ENCODE measurements at places on chromosomes 3 and 15.

DNA sequence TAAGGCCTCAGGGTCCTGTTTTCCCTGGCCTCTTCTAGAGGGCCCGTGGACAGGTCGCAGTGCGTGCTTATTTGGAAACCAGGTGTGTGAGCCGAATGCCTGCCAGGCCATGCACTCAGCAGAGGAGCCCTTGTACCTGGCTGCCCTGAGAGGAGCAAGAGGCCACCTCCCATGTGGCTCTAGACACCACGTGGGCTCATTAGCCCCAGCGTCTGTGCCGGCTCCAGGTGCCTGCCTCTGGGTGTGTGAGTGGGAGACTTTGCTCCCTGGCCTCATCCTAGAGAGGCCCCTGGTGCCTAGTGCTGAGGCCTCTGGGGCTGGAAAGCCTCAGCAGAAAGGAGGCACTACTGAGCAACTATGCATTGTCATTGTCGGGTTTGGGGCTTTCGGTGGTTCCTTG lies 50.4 kb downstream of the KLF13 start:
- DNase-seq = no peak

GRCh38 chr3:73319179-73319769 lies 257.8 kb downstream of the EBLN2 start:
- DNase-seq = no peak

- no peak for DNase-seq
These were observed 271.7 kb upstream of the GBE1 start for GRCh38 chr3:82033186-82033585.

DNA sequence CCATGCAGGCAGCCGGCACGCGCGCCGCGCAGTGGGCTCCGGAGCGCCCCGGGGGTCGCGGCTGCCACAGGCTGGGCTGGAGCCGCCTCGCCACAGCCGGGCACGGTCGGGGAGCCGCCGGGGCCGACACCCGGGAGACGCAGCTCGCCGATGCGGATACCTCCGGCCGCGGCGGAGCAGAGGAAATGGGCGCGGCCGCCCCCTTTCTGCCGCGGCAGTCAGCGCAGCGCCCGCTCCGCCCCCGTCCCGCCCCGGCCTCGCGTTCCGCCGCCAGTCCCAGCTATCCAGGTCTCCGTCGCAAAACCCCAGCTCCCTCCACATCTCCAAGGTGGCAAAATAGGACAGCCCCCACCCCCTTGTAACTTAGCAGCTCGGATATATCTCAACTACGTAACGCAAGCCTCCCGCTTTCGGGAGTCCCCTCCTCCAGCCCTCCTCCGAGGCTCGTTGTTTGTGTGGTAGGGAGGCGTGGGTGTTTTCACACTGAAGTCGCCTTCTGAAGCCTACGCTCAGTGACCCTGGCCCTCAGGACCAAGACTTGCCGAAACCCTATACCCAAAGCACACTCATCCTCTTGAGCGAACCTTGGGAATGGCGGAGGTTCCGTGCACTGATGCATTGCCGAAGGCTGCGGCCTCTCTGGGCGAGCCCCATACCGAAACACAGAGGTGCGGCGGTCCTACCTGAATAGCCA lies at the start of gene SH3BP5:
Gene SH3BP5, minus strand, starts transcription at position 182 of the 694 bp plus-strand sequence. Its CDS starts 178 bp downstream, at position 4.
- peak; percentile 53 for DNase-seq

DNA sequence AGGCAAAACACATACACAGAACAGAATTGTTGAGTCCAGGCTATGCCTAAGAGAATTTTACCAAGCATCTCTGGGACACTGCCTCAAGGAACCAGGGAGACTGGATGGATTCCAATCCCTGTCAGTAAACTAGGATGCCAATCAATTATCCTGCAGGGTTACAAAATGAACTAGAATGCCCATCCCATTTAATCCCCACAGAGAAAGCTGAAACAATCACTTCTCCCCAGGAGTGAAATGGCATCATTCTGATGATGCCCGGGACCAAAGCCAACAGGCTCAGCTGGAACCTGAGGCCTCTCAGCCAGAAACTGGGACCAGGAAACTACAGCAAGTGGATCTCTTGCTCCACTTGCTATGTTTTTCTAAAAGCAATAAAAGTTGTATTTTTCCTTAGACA lies 130.0 kb upstream of the TJP1 start:
- DNase-seq = no peak

- no peak for DNase-seq
These were observed 207.1 kb downstream of the PTPRG start for GRCh38 chr3:61768284-61769037.

DNA sequence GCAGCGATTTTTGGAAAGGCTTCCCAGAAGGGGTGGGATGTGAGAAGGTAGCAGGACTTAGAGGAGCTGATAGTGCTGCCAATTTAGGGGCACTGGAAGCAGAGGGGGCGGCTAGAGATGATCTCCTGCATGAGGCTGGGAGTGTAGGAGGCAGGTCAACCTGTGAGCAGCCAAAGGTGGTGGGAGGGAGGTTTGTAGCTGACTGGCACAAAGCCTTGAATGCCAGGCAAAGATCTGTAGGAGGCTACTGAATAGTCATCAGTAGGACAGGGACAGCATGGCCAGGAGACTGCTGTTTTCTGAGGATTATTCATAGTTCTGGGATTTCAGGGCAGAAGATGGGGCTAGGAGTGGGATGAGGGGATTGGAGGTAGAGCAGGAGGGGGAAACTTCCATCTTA lies 2.2 kb downstream of the SCAMP5 start:
- no peak for DNase-seq

DNA sequence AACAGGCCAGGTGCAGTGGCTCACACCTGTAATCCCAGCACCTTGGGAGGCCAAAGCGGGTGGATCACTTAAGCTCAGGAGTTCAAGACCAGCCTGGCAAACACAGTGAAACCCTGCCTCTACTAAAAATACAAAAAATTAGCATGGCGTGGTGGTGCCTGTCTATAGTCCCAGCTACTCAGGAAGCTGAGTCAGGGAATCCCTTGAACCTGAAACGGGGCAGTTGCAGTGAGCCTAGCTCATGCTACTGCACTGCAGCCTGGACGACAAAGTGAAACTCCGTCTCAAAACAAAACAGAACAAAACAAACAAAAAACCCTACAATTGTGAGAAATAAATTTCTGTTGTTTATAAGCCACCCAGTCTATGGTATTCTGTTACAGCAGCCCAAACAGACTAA lies 94.7 kb downstream of the PIK3CB start:
- DNase-seq = no peak

- DNase-seq = no peak
These were observed 630.9 kb downstream of the PYDC2 start for GRCh38 chr3:192091831-192092230.

DNA sequence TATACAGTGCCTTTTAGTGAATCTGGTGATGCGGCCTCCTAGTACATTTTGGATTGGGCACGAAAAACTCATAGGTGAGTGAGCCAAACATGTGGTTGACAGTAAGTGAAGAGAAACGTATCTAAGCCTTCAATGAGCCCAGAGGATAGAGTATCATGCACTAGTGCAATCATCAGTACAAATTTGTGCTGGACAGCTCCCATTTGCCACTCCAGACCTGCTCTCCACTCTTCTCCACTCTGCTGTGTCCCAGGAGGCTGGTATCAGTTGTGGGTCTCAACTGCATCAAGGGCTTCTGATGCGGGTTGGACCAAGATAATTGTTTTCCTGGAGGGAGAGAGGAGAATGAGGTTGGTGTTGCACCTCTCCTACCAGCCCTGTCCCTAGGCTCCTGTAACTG lies 9.1 kb upstream of the RASGRF1 start:
- DNase-seq = no peak

DNA sequence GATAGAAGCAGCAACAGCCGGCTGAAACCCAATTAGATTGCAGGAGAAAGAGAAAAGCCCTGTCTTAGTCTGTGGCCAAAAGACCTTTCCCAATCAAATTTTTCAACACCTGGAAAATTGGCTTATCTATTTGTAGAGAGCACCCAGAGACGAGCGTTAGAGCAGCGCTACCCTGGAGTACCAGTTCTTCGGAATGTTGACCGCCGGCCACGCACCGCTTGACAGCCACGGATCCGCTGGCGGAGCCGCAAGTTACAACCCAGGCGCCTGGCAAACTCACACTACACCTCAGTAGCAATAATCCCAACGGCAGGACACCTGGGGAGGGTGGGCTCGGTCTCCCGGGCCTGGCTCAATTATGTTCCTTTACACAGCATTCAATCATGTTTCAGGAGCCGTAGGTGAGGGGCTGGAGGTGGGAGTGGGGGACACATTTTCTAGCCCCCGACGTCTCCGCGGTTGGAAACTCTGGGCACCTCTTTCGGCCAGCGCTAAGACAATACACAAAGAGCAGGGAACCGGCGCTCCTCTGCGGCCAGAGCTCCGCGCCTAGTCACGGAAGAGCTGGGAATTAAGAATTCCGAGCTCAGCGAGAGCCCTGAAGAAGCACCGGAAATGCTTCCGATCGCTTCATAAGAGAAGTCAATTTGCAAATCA lies 1.2 kb downstream of the MB21D2 start:
- DNase-seq = no peak

DNA sequence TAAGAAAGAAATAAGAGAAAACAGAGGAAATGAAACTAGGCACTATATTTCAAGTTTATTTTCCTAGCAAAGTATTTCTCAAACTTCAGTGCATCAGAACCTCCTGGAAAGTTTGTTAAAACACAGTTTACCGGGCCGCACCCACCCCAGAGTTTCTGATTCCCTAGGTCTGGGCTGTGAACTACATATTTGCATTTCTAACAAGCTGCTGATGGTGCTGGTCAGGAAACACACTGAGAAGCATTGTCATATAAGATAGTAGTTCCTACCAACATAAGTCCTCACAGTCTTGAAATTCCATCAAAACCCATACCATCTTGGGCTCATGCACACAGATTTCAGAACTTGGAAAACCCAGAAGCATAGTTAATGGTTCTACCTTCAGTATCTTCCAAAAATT lies 8.3 kb downstream of the SLC9A9 start:
- no peak for DNase-seq

GRCh38 chr15:87722941-87723691 lies 533.4 kb downstream of the NTRK3 start:
- no peak for DNase-seq

GRCh38 chr15:68608844-68609232 lies 30.0 kb downstream of the CORO2B start:
- DNase-seq = no peak

- no peak for DNase-seq
These were observed 105.5 kb downstream of the PYDC2 start for GRCh38 chr3:191566469-191566868.

GRCh38 chr3:124383846-124384466 lies 346.3 kb upstream of the UMPS start:
- no peak for DNase-seq

DNA sequence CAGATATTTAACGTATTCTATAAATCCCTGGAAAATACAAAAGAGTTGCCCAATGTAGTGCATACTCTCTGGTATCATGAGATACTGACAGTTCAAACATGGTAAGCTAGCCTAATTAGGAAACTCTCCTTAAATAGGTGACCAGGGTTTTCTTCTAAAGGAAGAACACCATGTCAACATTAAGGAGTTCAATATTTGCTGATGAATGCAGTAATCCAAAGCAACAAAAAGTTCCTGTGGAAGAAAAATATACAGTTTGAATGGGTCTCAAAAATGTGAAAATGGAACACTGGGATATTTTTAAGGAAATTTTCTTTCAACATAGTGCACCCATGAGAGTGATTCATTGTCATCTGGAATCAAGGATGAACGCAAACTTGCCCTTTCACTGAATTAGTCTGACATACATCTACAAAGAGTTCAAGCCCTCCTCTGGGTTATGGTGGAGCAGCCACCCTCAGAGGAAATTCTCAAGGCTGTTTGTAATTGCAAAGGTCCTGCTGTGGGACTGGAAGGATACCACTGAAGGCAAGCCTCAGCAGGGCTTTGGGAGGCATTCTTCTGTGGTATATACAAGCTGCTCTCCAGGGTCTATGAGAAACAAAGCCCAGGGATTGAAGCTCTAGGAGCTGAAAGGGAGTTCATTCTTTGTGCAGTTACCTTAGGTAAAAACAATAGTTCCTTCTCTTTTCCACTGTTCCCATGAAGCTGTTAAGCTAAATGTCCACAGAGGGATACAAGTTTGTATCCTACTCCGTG lies 700.3 kb downstream of the TUSC7 start:
- DNase-seq = no peak

DNA sequence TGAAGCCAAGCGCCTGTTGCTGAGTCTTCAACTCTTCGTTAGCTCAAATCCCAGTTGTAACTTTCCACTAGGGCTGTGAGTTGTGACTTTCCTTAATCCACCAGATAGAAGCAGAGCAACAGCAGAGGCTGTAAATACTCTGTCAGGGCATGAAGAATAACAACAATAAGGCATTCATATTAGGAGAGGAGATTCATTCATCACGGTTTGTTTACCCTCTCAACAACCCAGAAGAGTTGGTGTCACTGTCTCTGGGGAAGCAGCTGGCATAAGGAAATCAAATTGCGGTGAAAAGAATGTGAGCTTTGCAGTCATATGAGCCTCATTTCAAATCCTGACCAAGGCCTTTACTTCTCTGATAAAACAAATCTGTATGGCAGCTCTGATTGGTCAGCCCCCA lies 184.8 kb downstream of the SHQ1 start:
- DNase-seq = no peak

- no peak for DNase-seq
These were observed 12.2 kb upstream of the POLR2M start for GRCh38 chr15:57694279-57694678.

GRCh38 chr15:89341316-89342005 lies 6.8 kb upstream of the POLG start:
- DNase-seq = no peak

DNA sequence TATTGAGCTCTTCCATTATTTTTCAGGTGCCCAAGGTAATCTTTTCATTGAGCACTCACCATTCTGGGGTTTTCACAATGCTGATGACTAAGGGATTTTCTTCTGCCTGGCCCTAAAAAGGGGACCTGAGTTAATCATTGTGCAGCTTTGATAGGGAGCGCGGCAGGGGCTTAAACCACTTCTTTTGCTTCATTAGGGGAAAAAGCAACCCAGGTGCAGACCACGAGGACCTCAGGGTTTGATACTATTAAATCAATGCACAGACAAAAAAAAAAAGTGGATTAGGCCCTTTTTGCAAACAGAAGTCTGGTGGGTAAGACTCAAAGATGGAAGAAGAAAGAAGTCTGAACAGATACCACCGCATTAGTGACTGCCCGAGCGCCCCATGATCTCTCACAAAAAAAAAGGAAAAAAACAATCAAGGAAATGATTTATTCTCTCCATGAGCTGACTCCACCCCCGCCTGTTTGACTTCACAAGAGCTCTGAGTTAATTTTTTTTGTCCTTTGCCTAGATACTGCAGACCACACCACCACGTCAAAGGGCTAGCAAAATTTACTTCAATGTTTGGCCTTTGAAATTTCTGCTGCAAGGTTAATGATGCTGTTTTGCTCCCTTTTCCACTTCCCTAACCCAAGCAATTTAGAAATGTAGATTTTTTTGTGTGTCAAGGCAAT lies 78.0 kb upstream of the FEZF2 start:
- no peak for DNase-seq

- no peak for DNase-seq
These were observed 45.4 kb downstream of the BTD start for GRCh38 chr3:15646851-15647511.

GRCh38 chr3:63661242-63661641 lies 8.8 kb downstream of the SNTN start:
- no peak for DNase-seq
